ENCODE measurements at places on chromosomes 1 and 21.

GRCh38 chr1:29696656-29697390 is 460.5 kb downstream of the PTPRU start:
- DNase-seq: no peak

GRCh38 chr1:74467786-74468377 is 44.5 kb downstream of the LRRC53 start:
- no peak for DNase-seq

- DNase-seq: peak; percentile 3
These were observed 808 bp downstream of the MAP3K21 start for GRCh38 chr1:233328142-233328921.

GRCh38 chr1:213658457-213658856 is 329.3 kb upstream of the PROX1 start:
- no peak for DNase-seq

GRCh38 chr1:87840767-87841166 is 512.1 kb downstream of the LMO4 start:
- no peak for DNase-seq

DNA sequence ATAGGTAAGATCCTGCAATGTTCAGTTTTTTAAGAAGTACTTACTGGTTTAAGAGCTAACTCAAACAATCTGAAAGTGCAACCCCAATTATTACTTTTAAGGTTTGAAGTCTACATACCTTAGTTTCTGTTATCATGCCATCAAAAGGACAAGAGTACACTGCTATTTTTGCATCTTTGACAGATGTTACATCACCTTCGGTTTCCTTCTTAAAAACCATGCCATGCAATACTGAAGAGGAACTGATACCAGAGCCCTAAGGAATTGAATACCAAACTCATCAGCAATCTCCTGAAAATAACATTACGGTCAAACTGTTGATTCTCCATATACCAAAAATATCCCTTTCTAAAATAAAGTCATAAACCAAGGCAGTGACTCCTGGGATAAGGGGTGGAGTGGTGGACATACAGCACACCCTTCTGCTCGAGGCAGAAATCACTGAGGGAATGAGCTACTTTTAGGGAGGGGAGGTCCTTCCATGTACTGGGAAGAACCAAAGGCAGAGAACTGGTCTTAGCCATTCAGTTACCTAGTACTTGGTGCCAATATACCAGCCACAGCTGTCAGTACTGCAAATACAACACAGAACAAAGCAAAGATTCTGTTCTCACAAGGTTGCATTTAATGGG is 8.5 kb downstream of the CCT8 start:
- DNase-seq: no peak
